ENCODE measurements at places on chromosomes 7 and 10.
A peak's percentile ranks its signal among the peaks of the same experiment; 100 is the strongest.

DNA sequence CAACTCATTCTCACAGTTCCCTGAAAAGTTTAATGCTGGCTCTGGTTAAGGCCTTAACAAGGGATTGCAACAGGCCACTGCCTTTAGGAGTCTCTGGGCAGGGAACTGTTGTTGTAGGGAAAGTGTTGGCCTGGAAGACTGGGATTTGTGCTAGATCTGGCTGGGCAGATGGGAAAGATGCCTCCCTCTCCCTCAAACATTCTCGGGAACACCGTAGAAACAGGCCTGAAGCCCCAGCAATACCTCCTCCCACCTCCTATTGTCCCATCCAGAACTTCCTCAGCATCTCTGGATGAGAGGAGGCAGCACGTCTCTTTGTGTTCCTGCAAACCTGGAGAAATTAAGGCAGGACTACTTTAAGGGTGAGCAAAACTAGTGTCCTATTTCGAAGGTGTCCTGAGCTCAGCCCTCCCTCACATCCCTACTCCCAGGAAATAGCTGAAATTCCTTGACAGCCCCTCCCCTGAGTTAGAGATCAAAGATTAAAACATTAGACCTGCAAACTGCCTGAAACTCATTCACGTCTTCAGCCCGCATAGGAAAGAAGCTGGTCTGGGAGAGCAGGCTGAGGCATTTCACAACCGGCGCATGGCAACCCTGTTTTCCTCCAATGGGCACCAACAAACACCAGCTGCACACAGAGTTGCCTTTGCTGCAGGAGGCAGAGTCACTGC, 10.9 kb upstream of the MAP3K8 start:
- no peak for DNase-seq

DNA sequence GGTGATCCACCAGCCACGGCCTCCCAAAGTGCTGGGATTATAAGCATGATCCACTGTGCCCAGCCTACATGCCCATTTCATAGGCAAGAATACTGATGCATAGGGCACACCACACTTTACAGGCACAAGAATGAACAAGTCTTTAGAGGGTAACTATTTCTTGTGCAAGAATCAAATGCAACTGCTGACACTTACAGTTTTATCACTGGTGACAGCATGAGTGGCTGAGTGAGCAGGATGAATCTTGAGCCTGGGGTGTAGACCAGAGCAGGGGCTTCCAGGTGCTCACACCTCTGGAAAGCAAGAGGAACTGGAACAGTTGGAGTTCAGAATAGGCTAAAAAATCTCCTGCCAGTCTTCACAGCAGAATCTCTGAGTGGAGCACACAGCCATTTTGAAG, 287.5 kb downstream of the KCNMA1 start:
- DNase-seq = no peak

- peak; percentile 19 for DNase-seq
Observed at GRCh38 chr10:114758331-114758730, 63.2 kb upstream of the FHIP2A start.

- DNase-seq = no peak
Observed at GRCh38 chr7:150874401-150875198, 22.3 kb downstream of the AOC1 start.

- no peak for DNase-seq
Observed at GRCh38 chr10:11170993-11171851, 153.6 kb downstream of the CELF2 start.

DNA sequence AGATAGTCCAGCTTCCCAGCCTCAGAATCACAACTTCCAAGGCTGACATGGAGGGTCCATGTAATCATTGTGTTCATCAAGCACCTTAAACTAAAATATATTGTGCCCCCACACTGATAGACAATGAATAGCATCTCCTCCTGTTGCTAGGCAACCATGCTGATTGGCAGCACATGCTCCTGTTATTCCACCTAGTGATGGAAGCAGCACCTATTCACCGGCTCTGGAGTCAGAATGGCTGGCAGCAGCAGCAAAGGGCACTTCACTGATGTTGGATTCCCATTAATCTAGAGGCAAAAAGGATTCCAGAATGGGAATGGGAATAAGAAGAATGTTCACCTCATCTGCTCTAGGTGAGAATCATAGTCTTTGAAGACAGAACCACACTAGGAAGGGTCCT, 55.0 kb downstream of the RELN start:
- no peak for DNase-seq

DNA sequence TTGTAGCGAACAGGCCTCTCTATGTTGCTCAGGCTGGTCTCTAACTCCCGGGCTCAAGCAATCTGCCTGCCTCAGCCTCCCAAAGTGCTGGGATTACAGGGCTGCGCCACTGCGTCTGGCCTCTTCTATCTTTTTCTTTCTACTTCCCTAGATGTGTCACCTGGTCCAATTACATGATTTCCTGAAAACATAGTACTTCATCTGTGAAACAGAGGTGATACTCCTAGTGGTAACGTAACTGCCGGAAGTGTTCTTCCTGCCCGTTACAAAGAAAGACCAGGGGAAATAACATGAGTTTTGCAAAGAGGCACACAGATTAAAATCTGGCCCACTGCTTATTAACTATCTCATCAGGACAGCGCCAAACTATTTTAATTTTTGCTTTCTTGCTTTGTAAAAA, 18.4 kb upstream of the HGF start:
- DNase-seq = no peak

- DNase-seq = no peak
Observed at GRCh38 chr10:130740166-130740565, 571.4 kb downstream of the TCERG1L start.

GRCh38 chr7:128004623-128005022, 26.6 kb downstream of the LRRC4 start:
- DNase-seq = no peak

DNA sequence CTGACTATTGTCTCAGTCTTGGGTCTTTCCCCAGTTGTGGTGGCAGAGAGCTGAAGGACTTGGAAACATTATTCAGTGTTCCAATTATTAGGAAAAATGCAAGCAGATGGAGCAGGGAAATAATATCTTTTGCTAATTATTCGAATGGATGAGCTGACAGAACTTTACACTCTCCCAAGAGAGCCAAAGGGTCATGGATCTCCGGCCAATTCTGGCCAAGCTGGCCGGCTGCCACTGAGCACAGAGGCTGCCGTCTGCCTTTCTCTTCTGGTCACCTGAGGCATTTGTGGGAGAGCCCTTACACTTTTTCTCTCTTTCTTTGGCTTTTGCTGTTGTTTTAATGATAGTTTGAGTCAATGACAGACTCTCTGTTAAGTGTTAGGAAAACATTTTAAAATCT, 22.2 kb upstream of the CNTNAP2 start:
- no peak for DNase-seq
